ENCODE measurements at places on chromosomes 6 and 20. TPM values are rescaled to one million over a fixed set of nuclear protein-coding genes. Genes with fewer than 3 reads are reported as not detected.

OR12D3 gene
- not detected for total RNA-seq

DNA sequence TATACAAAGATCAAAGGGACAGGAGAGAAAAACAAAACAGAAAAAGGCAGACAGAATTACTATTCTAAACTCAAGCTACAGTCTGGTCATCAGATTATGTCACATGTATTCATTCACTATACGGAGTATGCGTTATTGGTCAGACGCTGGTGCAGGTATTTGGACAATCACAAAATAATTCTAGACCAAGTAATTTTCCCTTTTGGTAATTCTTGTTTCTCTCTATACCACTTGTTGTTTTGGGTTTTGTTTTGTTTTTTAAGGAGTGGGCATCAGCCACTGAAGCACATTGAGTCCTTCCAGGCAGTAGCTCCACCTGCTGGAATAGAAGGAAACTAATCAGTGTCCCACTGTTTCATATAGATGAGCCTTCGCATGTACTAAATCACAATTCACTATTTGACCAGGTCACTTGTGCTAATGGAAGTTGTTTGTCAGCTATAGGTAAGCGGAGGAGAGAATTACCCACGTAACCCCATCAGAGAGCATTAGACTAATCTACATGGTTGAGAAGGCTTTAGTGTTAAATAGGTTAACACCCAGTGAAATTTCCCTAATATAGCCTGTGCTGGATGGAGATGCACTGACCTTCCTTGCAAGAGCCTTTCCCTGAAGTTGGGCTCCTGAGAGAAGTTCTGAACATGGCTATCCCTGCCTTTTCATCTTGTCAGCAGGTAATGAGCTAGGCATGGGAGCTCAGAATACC lies 77.9 kb downstream of the TNFAIP3 start:
- no peak for DNase-seq

DNA sequence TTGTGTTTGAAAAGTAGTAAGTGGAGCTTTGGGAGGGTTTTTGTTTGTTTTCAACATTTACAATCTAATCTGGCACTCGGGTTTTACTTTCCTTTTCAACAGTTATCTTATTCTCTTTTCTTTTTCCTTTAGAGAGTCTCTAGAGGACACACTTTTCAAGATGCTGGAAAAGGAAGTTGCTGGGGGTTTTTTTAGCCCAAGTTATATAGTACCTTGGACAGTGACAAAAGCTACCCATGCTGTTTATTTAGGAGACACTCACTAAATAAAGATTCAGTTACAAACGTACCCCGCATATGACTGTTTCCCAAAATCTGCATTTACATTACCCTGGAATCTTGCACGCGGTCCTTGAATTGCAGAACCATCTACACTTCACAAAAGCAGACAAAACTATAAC lies 78.8 kb downstream of the MAP7 start:
- DNase-seq, result no peak

DNA sequence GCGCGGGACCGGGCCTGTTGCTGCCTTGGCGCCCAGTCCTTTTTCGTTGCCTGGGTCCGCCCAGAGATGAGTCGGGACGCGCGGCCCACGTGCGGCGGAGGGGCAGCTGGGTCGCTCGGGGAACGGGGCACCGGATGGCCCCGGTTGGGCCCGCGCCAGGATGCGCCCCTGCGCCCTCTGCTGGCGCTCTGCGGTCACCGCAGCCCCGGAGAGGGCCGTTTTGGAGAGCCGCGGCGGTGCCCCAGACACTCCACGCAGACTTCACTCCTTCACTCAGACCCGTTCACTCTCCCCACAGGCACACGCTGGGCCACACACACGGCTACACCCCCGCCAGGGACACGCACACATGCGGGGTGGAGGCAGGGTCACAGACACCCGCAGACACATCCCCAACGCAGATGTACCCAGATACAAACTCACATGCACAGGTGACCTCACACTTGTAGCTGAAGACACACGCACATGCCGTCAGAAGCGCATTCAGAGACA lies 38.8 kb downstream of the SRC start:
- DNase-seq, result peak; percentile 81

DSP gene
- total RNA-seq, result 0.25 TPM

DNA sequence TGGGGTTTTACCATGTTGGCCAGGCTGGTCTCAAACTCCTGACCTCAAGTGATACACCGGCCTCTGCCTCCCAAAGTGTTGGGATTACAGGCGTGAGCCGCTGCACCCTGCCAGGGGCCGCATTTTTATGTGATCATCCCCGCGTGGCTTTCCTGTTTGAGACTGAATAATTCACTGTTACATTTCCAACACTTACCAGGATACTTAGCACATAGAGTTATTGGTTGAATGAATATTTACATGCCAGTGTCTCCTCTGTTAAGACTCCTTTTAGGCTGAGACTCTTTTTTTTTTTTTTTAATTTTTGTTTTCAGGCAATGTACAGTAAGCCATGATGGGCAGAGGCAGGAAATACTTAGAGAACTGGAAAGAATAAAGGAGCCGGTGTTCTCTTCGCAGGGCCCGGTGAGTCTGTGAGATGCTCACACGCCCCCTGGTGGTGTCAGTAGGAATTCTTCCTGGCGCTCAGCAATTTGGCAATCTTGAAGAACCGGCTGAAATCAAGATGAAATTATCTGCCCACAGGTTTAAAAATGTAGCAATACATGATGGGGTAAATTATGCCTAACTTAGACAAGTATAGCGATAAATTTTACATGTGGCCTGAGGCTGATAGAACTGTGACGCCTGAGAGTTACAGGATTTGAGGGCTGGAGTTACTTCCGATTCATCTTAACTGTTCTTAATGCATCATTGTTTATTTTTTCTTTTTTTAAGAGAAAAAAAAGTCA lies 7.6 kb upstream of the RNF114 start:
- peak; percentile 91 for DNase-seq

NDRG3 gene
- 19.2 TPM for total RNA-seq

- DNase-seq, result no peak
These were observed 19.8 kb downstream of the DACT2 start for GRCh38 chr6:168299541-168300511.

ENPP5 gene
- total RNA-seq, result 0.68 TPM

GRCh38 chr20:45293041-45294002 lies 13.3 kb upstream of the RBPJL start:
- DNase-seq, result peak; percentile 91

BTNL2 gene
- not detected for total RNA-seq

ADAM33 gene
- total RNA-seq, result not detected

DNA sequence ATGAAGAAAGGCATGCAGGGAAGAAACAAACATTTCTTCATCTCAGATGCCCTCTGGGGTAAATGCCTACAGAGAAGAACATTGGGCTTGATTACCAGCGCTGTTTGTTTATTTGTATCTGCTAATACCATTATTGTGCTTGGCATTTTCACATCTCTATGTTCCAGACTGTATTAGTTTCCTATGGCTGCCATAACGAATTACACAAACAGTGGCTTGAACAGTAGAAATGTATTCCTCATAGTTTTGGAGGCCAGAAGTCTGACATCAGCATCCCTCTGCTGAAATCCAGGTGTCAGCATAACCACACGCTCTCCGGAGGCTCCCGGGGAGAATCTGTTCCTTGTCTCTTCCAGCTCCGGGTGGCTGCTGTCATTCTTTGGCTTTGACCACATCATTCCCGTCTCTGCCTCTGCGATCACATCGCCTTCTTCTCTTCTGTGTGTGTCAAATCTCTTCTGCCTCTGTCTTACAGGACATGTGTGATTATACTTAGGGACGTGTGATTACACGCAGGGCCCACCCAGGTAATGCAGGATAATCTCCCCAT lies 241.6 kb upstream of the SUPT3H start:
- no peak for DNase-seq

DNA sequence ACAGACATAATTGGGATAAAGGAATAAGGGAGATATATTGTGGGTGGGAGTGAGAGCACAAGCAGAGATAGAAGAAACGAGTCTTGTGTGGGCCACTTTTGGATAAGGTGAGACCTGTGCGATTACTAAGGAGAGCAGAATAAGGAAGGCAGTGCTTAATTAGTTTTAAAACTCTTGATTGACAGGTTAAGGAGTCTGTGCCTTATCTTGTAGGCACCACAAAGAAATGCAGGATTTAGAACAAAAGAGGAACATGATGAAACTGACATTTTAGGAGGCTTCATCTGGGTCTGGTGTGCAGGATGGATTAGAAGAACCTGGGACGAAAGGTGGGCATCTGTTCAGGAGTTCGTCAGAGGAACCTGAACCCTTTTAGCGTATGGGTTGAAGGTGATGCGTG lies 70.2 kb upstream of the KIF25 start:
- no peak for DNase-seq

- no peak for DNase-seq
These were observed 291.0 kb downstream of the ZFAND3 start for GRCh38 chr6:38110481-38110971.

- no peak for DNase-seq
These were observed 466.9 kb upstream of the NRSN1 start for GRCh38 chr6:23659125-23659524.

DNA sequence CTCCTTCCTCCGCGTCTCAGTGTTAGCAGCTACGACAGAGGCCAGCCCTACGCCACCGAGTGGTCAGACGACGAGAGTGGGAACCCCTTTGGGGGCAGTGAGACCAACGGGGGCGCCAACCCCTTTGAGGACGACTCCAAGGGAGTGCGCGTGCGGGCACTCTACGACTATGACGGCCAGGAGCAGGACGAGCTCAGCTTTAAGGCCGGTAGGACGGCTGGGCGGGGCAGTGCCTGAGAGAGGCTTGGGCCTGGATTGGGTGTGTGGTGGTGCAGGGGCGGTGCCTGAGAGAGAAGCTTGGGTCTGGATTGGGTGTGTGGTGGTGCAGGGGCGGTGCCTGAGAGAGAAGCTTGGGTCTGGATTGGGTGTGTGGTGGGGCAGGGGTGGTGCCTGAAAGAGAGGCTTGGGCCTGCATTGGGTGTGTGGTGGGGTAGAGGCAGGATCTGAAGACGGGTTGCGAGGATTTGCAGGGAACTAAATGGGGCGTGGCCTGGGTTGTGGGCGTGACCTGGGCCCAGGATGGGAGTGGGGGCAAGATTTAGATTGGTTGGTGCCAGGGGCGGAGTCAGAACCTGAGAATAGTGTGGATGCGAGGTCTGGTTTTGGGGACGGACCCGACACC lies 24.4 kb downstream of the SPDEF start:
- peak; percentile 13 for DNase-seq

GRCh38 chr6:31767096-31767645 lies 4.7 kb downstream of the SAPCD1 start:
- DNase-seq, result no peak

DNA sequence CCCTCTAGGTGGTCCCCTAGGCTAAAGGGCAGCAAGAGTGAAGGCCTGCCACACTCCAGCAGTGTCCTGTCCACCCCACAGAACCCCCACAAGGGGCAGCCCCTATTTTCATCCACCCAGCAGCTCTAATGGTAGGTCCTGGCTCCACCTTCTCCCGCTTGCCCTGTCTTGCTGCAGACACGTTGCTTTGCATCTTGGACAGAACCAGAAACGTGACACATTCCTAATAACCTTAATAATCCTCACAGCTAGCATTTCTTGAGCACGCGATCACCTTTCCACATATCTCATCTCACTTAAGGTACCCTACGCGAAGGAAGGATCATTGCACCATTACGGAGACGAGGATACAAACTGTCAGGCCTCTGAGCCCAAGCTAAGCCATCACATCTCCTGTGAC lies 11.7 kb upstream of the SLC22A23 start:
- DNase-seq, result no peak

TRERF1 gene
- 6.5 TPM for total RNA-seq

PRDM1 gene
- 24.7 TPM for total RNA-seq

GRCh38 chr6:168035661-168036545 lies 38.4 kb downstream of the KIF25 start:
- DNase-seq, result no peak

- no peak for DNase-seq
These were observed 56.9 kb downstream of the HAO1 start for GRCh38 chr20:7883309-7883708.

GRCh38 chr6:69392745-69393144 lies 404.1 kb downstream of the LMBRD1 start:
- no peak for DNase-seq

DNA sequence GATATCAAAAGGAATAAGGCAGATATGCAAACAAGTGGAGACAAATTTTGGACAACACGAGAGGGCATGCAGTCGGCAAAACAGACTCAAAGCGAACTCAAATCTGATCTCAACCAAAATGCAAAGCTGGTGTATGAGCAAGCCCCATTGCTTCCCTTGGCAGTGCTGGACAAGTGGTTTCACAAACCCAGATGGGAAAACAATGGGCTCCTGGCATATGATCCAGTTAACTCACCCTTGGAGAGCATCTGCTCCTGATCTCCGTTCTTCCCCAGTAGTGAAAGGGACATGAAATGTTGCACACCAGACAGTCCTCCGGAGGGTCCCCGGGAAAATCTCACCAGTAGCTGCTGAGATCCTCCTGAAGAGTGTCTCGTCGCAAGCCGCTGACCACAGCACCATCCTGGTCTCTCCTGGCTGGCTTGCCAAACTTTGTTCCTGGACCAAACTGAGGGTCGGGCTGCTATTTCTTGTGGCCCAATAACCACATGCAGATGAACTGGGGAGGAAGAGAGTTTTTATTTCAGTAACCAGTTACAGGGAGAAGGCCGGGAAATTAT lies 84.3 kb upstream of the THBS2 start:
- DNase-seq, result no peak

- no peak for DNase-seq
These were observed 233.1 kb downstream of the PACRG start for GRCh38 chr6:162960679-162961457.

- DNase-seq, result no peak
These were observed 6.8 kb downstream of the JAG1 start for GRCh38 chr20:10667077-10667401.

DNA sequence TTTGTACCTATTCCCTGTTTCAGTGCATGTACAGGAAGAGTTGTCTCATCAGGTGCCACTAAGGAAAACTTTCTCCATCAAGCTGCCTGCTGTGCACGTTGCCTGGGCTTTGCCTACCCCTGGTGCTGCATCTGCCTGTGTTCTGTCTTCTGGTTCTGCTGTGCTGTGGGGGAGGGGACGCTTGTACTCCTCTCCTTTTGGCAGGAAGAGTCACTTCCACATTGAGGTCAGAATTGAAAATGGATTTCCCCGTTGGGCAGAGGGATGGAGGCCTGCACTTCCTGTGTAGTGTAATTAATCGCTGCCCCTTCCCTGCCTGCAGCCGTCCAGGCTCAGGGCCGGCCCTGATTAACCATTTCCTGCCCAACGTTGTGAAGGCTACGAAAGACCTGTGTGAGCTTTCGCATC lies 153.3 kb downstream of the SCML4 start:
- DNase-seq, result peak; percentile 37

SRF gene
- total RNA-seq, result 35.4 TPM

- peak; percentile 66 for DNase-seq
These were observed 1567.8 kb upstream of the DEFB115 start for GRCh38 chr20:29689411-29690225.

- peak; percentile 49 for DNase-seq
These were observed 92.1 kb downstream of the POPDC3 start for GRCh38 chr6:105087571-105088211.

DNA sequence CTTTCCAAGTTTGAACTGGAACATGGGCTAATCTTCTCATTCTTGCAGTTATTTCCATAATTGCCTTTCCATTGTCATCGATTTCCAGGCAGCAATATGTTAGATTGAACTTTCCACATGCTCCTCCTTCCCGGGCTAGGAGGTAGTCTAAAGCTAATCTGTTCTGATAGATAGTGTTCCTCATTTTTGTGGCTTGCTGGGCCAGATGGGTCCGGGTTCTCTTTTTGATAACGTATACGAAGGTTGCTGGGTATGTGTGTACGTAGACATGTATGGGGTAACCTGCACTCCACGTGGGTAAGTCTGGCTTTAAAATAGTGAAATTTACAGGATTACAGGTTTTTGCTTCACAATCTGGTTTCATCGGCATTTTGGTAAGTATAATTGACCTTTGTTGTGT lies 14.0 kb upstream of the GMPR start:
- DNase-seq, result no peak

CCN6 gene
- not detected for total RNA-seq

GRCh38 chr6:1687402-1687801 lies 77.7 kb downstream of the FOXC1 start:
- no peak for DNase-seq
